ENCODE measurements at places on chromosomes 7 and 10. TPM values are rescaled to one million over a fixed set of nuclear protein-coding genes. Genes with fewer than 3 reads are reported as not detected.
A peak's percentile ranks its signal among the peaks of the same experiment; 100 is the strongest.

GRCh38 chr10:104284846-104285245 is 15.9 kb downstream of the GSTO2 start:
- no peak overlapping the region for H3K27ac ChIP-seq
- H3K4me3 ChIP-seq, result no peak overlapping the region
- H3K36me3 ChIP-seq, result peaks cover 2% of the 10 kb centered on the region
- DNase-seq, result no peak
- H3K27me3 ChIP-seq, result no peaks in the 10 kb centered on the region

GRCh38 chr10:100349087-100349486 is 2.1 kb downstream of the SCD start:
- peak overlapping the region; percentile 96 for H3K4me3 ChIP-seq
- H3K4me1 ChIP-seq, result peaks cover 52% of the 10 kb centered on the region
- H3K27ac ChIP-seq, result no peak overlapping the region
- DNase-seq, result no peak

- H3K36me3 ChIP-seq, result no peaks in the 10 kb centered on the region
- DNase-seq, result no peak
- H3K4me3 ChIP-seq, result no peak overlapping the region
- no peaks in the 10 kb centered on the region for H3K4me1 ChIP-seq
Measured at GRCh38 chr7:25454562-25455041, 226.3 kb upstream of the NPVF start.

DNA sequence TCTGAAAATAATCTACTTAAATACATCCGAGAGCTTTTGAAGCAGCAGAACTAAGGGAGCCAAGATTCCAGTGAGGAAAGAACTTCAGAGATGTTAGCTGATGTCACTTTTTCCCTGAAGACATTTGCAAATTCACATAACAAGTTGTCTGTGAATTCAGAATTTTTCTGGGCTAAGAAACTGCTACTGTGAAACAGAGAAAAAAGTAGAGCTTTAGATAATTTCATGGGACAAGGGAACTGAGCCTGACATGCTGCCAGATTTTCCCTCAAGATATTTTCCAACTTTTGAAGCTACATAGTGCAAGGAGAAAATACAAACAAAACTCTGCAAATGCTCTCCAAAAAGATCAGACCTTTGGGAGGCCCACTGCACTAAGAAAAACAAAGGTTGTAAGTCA is 484.2 kb downstream of the ANKRD7 start:
- no peak overlapping the region for H3K4me3 ChIP-seq
- no peak overlapping the region for H3K27ac ChIP-seq
- no peaks in the 10 kb centered on the region for H3K4me1 ChIP-seq
- no peaks in the 10 kb centered on the region for H3K36me3 ChIP-seq
- no peak for DNase-seq

DNA sequence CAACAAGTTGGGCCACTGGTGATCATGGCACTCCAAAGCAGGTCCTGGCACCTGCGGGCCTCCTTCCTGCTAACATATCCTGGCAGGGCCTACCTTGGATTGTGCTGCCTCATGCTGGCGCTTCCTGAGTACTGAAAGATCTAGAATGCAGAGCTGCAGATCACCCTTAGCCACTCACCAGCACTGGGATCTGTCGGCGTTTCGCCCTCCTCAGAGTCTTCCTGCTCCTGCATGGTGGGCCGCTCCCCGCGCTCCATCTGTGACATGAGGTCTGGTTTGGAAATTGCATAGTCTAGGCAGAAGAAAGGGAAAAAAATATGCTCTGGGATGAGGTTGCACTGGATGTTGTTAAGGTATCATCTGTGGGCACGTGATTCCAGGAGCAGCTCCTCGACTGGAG is 10.0 kb downstream of the ZNF777 start:
- DNase-seq, result no peak
- H3K4me1 ChIP-seq, result no peaks in the 10 kb centered on the region
- no peak overlapping the region for H3K27ac ChIP-seq
- no peak overlapping the region for H3K4me3 ChIP-seq
- H3K36me3 ChIP-seq, result peaks cover 34% of the 10 kb centered on the region

DNA sequence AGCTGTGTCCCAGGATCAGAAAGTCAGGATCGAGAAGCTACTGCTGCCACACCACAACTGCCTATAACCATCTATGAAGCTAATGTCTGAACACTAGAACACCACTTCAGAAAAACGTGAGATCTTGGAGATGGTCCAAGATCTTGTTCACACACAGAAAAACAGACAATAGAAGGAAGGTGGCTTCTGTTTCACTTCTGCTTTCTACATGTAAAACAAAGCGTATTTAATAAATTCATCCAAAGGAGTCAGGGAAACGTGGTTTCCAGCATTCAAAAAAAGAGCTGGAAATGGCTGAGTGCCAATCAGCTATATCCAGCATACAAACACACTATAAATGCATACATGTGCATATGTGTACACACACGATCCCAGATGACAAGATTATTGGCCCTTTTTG is 70.2 kb upstream of the CCDC71L start:
- H3K4me1 ChIP-seq, result peaks cover 14% of the 10 kb centered on the region
- no peaks in the 10 kb centered on the region for H3K36me3 ChIP-seq
- no peaks in the 10 kb centered on the region for H3K27me3 ChIP-seq
- no peak overlapping the region for H3K27ac ChIP-seq

DNA sequence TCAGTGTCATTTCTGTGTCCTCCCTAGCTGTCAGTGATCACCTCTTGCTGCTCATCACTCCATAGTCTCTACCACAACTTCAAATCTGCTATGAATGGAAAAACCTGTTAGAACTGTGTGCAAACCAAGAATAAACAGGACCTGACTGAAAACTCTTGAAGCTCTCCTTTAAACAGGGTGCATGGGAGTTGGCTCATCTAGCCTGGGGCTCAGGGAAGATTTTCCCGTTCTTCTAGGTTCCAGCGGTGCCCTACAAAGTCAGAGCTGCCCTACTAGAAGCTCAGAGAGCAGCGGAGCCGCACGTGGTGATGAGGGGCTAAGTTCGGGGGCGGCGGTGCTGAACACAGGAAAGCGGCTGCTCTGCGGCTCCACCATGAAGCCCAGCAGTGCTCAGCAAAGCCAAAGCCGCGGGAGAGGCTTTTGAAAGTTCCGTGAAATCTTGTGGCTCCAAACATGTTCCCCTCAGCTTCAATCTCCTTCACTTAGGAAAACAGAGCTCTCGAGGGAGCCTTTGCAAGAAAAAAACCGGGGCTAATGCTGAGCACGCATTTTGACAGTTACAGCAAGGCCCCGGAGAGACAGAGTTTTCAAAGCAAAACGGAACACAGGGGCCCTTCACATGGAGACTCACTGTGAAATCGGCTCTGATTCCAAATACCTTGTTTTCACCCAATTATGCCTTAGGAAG is 30.5 kb downstream of the RGS10 start:
- H3K36me3 ChIP-seq, result peaks cover 28% of the 10 kb centered on the region
- no peak overlapping the region for H3K4me3 ChIP-seq
- peaks cover 8% of the 10 kb centered on the region for H3K4me1 ChIP-seq
- H3K27me3 ChIP-seq, result no peaks in the 10 kb centered on the region

GRCh38 chr7:151824373-151824933 is 52.5 kb downstream of the PRKAG2 start:
- H3K4me3 ChIP-seq, result no peak overlapping the region
- H3K27me3 ChIP-seq, result peaks cover 10% of the 10 kb centered on the region
- H3K27ac ChIP-seq, result no peak overlapping the region
- no peaks in the 10 kb centered on the region for H3K36me3 ChIP-seq
- H3K4me1 ChIP-seq, result no peaks in the 10 kb centered on the region

- no peak overlapping the region for H3K27ac ChIP-seq
- H3K4me1 ChIP-seq, result no peaks in the 10 kb centered on the region
- no peaks in the 10 kb centered on the region for H3K27me3 ChIP-seq
- H3K36me3 ChIP-seq, result peaks cover 29% of the 10 kb centered on the region
- no peak overlapping the region for H3K4me3 ChIP-seq
Measured at GRCh38 chr7:98981701-98982100, 103.4 kb downstream of the TRRAP start.

- no peak overlapping the region for H3K27ac ChIP-seq
- H3K27me3 ChIP-seq, result no peaks in the 10 kb centered on the region
- peaks cover 20% of the 10 kb centered on the region for H3K4me1 ChIP-seq
- H3K4me3 ChIP-seq, result no peak overlapping the region
Measured at GRCh38 chr10:44985175-44985681, 6.6 kb upstream of the DEPP1 start.

DNA sequence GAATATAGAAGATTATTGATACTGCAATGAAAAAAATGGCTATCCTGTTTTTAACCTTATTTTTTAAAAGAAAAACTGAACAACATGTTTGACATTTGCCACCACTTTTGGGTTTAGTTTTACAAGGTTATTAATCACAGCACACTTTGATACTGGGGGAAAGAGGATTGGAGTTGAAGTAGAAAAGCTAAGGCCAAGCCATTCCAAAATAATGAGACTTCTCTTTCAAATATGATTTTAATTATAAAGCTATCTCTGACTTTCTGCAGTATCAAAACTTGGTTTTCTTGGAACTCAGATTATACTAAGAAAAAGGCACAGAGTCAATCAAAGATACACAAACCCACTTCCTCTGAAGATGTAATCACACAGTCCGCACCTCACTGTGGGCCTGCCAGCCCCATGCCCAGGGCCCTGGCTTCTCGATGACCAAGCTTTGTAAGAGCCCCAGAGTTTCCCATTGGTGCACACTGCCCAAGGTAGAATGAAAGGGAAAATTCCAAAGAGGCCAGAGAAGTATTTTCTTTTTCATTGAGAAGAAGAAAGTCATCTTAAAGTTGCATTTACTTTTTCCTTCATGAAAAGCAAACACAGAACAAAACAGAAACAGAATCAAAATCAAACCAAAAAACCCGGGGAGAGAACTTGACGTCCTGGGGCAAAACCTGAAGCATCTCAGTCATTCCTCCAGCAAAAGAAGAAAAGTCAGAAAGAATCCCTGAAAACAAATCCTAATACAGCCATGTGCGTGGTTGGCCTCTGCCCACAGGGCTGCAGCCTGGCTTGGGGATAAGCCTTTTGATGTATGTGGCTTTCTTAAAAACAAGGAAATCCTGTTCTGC is 187.7 kb upstream of the KLF6 start:
- peaks cover 11% of the 10 kb centered on the region for H3K4me1 ChIP-seq
- H3K36me3 ChIP-seq, result no peaks in the 10 kb centered on the region
- DNase-seq, result no peak
- no peak overlapping the region for H3K27ac ChIP-seq
- no peaks in the 10 kb centered on the region for H3K27me3 ChIP-seq

Gene AASS
- polyA plus RNA-seq, result 6.8 TPM

Gene CAMK2B
- polyA plus RNA-seq, result 0.31 TPM

Gene PRRT4
- 0.12 TPM for polyA plus RNA-seq

Gene NAT16
- polyA plus RNA-seq, result not detected

Gene C10orf62
- 0.06 TPM for polyA plus RNA-seq
